ENCODE measurements at places on chromosomes 2 and 18.

- no peak for DNase-seq
Observed at GRCh38 chr2:38230756-38231155, 146.3 kb downstream of the ATL2 start.

DNA sequence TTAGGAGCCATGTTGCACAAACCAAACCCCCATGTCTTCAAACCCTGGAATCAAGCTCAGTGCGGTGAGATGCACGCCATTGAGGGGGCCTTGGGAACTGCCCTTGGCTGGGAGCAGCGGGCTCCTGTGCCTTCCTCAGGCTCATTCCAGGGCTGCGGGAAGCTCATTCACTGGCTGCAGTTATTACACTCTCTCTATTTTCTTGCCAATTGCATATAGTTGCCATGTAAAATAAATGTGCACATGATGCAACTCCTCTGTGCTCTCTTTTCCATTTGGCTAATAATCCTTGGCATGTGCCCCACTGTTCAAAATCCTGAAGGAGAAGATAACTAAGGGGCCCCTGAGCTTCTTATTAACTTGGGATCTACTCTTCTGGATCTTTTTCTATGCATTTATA is 74.7 kb downstream of the KCTD1 start:
- DNase-seq: no peak

- DNase-seq: no peak
Observed at GRCh38 chr2:233369462-233369861, 15.2 kb downstream of the DGKD start.

- no peak for DNase-seq
Observed at GRCh38 chr18:64110692-64111480, 38.0 kb downstream of the LINC00305 start.

GRCh38 chr2:234343372-234343771 is 153.5 kb downstream of the ARL4C start:
- DNase-seq: no peak

DNA sequence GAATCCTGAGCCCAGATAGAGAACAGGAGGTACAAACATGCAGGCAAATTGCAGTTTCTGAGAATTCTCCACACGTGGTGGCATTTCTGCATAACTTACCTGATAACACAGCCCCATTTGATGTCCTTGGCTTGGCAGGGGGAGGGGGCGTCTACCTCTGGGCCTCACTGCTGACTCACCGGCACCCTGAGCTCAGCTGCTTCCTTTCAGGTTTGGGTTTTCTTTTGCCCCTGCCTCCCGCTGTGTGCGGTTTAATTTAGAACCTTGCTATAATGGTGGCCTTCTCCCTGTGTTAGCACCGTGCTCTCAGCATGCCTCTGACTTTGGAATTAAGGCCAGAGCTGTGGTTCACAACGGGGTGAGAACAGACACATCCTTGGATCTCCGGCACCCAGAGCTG is 4.4 kb downstream of the CTIF start:
- no peak for DNase-seq

DNA sequence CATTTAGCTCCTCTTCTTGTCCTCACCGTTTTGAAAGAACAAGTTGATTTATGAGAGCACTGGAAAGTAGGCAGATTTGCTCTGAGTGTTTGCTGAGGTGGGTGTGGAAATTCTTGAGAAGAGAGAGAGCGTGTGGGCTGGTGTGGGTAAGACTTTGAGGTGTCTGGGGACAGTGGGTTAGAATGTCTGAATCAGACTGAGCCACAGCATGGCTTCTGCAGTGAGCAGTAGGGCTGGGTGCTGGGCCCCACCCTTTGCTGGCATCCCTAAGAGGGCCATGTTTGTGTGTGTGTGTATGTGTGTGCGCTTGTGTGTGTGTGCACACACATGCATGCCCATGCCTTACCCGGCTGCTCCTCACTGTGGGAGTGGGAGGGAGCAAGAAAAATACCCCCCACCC is 63.7 kb downstream of the COPS8 start:
- no peak for DNase-seq
